Effector CD4-positive, alpha-beta T cell (primary cell): ENCODE measurements at places on chromosomes 5 and 9.

- DNase-seq = no peak
Measured at GRCh38 chr5:15643731-15644130, 143.8 kb downstream of the FBXL7 start.

GRCh38 chr9:72509635-72510034 lies 11.8 kb upstream of the TMC1 start:
- DNase-seq = no peak

GRCh38 chr5:175288048-175288621 lies 155.8 kb downstream of the DRD1 start:
- no peak for DNase-seq

DNA sequence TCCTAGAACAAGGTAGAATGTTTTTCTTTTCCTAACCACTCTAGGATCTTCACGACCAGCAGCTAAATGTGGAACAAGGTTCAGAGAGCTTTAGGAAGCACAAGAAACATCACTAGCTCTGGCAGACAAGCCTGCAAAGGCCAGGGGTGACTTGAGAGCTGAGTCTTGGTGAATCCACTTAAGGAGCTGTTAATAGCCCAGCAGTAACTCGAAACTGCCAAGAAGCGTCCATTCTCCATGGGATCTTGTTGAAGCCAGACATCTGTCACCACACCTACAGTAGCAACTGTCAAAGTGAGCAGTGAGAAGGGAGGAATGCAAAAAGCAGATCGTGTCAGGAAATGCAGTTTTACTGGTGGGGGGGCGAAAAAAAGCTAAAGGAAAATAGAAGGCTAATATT lies 87.2 kb downstream of the ATPSCKMT start:
- no peak for DNase-seq

GRCh38 chr9:136757328-136757727 lies 715 bp downstream of the LCN8 start:
- DNase-seq = no peak

GRCh38 chr9:32965999-32966722 lies 35.3 kb downstream of the APTX start:
- DNase-seq = no peak

GRCh38 chr5:73395256-73395655 lies 53.3 kb downstream of the FOXD1 start:
- DNase-seq = no peak

GRCh38 chr5:97101189-97101910 lies 41.1 kb downstream of the LIX1 start:
- no peak for DNase-seq

- no peak for DNase-seq
Measured at GRCh38 chr5:151121665-151122064, 35.9 kb downstream of the ANXA6 start.

DNA sequence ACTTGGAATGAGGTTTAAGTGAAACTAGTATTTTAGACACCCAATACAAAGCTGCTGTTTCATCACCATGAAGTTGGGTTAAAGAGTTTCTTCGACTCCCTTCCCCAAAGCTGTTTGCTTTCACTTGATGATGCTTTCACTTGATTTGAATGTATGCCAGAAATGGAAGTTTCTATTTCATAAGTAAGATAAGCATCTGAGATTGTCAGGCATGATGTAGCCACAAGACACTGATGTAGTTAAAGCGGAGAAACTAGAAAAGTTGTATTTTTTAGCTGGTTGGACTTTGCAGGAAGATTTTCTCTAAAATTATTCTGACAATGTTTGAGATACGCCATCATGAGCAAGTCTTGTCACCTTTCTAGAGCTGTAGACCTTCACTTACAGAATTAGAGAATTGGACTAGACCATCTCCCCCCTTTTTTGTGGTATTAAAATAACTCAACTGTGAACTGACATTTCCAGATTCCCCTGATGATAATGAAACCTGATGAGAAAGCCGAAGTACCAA lies 20.0 kb downstream of the MOCS2 start:
- DNase-seq = no peak

DNA sequence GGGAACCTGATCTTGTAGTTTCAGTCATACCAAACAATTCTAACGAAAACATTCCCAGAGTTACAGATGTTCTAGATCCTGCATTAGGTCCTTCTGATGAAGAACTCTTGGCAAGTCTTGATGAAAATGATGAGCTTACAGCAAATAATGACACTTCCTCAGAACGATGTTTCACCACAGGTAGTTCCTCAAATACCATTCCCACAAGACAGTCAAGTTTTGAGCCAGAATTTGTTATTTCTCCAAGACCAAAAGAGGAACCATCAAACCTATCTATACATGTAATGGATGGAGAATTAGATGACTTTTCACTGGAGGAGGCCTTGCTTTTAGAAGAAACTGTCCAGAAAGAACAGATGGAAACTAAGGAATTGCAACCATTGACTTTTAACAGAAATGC lies 21.0 kb downstream of the RMI1 start:
- DNase-seq = no peak

- DNase-seq = peak; percentile 53
Measured at GRCh38 chr5:91311697-91312501, 71.2 kb downstream of the ARRDC3 start.

GRCh38 chr9:91623004-91623403 lies 199.4 kb upstream of the NFIL3 start:
- no peak for DNase-seq

DNA sequence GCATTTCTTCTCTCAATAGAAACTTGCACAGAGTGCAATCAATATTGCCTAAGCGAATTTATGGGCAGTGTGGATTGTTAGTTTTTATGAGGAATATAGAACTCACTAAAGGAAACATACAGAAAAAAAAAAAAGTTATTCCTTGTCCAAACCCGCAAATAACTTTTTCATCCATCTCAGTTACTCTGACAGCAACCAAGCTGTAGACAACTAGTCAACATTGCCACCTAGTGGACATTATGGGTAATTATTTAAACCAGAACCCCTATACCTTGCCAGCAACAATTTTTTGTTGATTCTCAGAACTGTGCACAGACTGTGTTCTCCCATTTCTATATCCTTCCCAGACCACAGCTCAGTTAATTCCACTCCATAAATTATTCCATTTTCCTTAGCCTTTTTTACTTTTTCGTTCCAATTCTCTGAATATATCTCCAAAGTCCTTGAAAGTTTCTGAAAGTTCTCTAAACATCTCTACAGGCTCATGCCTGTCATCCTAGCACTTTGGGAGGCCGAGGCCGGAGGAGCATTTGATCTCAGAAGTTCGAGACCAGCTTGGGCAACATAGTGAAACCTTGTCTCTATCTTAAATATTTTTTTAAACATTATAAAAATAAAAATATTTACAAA lies 2.6 kb upstream of the AFAP1L1 start:
- no peak for DNase-seq

GRCh38 chr5:35274839-35275509 lies 44.7 kb upstream of the PRLR start:
- DNase-seq = no peak

GRCh38 chr5:109006129-109006528 lies 258.4 kb downstream of the FER start:
- DNase-seq = no peak

GRCh38 chr5:140408750-140409241 lies 7.2 kb downstream of the ANKHD1 start:
- no peak for DNase-seq

DNA sequence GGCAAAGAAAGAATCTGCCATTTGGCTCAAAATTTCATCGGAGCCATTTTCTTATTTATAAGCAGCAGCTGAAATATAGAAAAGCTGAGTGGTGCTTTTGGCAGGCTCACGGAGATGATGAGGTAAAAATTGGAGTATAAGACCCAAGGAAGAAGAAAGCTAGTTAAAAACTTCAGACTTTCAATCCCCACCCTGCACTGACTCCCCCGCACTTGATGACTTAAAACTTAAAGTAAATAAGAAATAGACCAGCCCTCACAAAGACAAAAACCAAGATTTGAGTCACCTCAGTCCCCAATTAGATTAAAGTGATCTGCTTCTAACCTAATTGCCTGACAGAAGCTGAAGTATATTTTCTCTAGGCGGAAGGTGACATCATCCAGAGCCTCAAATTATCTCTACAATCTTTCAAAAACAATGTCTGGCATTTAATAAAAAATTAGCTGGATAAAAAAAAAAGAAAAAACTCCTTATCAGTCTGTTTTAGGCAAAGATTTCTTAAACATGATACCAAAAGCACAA lies 124.0 kb upstream of the PJA2 start:
- DNase-seq = no peak

GRCh38 chr9:107612136-107612535 lies 122.6 kb upstream of the KLF4 start:
- no peak for DNase-seq

DNA sequence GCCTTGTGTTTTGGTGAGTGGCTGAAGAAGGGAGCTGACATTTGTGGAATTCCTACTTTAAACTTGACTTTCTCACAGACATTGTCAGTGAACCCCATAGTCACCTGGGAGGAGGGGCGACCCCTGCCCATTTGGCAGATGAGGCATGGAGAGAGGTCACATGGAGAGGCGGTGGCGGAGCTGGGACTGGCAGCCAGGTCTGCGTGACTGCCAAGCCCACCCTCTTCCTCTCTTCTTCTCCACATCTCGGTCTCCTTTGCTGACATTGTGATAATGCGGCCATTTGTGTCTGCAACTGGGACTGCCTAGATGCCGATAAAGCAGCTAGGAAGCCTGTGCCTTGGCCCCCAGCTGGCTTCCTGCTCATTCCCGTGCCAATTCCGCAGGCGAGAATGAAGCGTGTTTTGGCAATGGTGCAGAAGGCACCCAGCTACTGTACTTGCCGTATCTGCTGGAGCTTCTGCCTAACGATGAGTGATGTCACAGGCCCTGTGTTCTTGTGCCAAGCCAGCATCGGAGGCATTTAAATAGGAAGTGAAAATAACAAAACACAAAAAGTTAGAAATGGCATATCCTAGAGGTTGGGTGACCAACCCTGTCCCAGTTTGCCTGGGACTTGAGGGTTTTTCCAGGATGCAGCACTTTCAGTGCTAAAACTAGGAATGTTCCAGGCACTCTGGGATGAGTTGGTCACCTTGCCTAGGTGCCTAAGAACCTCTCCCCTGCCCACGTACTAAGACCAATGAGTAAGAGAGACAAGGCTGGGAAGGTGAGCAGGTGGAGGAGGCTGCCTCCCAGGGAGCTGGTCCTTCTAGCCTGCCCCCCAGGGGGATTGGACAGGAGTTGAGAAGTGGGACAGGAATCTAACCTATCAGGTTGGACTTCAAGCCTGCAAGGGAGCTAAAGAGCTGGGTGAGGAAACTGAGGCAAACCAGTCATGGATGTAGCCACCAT lies 23.6 kb downstream of the OLFML2A start:
- no peak for DNase-seq

- no peak for DNase-seq
Measured at GRCh38 chr5:91643797-91644196, 260.7 kb upstream of the ARRDC3 start.

DNA sequence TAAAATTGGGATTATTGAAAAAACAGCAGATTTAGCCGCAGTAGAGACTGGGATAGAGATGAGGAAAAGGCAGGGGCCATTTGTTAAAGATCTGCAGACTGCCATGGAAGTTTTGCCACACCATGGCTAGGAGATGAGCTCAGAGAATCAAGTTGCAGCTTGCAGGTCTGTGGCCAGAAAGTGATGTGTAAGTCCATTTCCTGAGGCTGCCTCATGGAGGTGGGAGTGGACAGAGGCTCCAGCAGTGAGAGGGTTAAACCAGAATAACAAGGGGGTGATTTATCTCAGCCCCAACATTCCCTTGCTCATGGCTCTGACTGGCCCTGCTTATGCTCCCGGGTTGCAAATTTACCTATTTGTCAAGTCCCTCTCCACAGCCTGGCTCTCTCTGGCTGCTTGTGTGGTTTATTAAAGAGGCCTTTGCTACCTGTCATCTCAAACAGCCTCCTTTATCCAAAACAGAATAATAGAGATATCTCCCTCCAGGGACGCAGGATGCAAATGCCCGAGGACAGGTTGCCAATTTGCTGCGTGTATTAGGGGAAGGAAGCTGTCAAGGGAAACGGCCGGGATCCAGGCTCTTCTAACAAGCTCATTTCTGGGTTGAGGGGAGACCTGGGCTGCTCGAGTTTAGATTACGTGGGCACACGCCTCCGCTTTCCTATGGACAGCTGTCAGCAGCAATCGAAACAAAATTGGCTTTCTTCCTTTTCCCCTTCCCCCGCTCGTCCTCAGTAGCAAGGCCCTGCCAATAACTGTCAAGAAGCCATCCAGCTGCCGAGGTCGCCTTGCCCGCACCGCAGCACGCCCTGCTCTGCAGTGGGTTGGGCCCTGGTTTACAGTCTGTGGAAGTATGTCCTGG lies 72.8 kb upstream of the PITX1 start:
- DNase-seq = no peak

- DNase-seq = peak; percentile 16
Measured at GRCh38 chr5:61330341-61330844, 1.7 kb upstream of the ZSWIM6 start.

GRCh38 chr5:153827397-153827796 lies 211.3 kb downstream of the FAM114A2 start:
- no peak for DNase-seq

DNA sequence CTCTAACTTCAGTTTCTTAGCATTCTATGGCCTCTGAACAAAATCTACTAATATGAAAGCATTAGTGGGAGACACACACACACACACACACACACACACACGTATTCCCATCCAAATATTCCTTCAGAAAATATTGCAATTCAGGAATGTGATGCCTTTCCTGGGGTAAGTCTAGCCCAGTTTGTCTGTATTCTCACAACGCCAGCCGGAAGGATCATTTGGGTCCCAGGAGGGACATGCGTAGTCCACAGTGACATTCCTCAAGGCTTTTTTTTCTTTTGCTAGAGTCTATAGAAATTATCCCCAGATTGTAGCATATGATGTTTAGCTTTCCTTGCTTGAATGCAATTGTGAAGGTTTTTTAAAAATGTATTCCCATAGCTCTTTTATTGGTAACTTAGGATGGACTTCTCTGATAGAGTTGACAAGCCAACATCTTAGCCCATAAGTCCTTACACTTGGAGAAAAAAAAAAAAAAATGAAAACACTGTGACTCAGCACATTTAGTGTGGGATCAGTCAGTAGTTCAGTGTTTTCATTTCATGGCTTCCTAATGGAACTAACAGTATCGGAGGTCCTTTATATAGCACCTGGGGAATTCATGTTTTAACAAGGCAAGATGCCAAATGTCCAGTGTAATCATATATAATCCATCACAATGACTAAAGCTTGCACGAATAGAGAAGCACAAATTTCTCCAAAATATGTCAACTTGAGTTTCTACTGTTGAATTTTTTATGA lies 316.5 kb downstream of the DIRAS2 start:
- DNase-seq = no peak

DNA sequence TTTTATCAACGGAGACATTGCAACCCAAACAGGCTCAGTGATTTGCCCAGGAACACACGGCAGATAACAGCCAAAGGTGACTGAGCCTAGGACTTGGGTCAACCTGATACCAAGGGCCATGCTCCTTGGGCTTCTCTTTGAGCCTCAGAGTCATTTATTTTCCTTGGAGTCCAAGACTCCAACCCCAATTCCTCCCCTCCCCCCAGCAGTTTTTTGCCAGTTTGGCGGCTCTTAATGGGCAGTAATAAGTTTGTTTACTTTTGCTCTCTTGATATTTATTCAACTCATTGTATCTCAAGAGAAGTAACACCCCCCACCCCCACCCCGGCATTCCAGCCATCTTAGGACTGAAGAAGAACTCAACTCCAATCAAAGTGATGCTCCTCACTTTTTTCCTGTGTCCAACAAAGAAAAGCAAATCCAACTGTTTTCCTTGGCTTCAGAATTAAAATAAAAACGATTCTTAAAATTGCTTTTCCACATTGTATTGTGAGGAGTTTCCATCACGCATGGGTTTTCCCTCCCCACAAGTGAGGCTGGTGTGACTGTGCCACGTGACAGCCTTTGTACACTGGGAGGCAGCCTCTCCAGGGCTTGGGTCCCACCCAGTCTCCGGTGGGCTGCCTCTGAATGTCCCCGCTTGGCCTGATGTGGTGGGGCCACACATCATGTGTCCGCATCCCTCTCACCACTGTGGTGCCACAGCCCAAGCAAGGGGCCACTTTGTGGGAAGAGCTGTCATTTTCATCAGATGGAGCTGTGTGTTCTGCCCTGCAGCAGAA lies 9.1 kb downstream of the ANGPTL2 start:
- DNase-seq = no peak
